ENCODE measurements at places on chromosomes 6 and 20. TPM values are rescaled to one million over a fixed set of nuclear protein-coding genes. Genes with fewer than 3 reads are reported as not detected.

GRCh38 chr6:98653179-98653578 is 181.2 kb upstream of the POU3F2 start:
- DNase-seq: no peak

The IDH3B gene
- total RNA-seq: 211 TPM

The ZSCAN23 gene
- total RNA-seq: 1.5 TPM

GRCh38 chr20:50226093-50226974 is 35.7 kb downstream of the CEBPB start:
- DNase-seq: no peak

DNA sequence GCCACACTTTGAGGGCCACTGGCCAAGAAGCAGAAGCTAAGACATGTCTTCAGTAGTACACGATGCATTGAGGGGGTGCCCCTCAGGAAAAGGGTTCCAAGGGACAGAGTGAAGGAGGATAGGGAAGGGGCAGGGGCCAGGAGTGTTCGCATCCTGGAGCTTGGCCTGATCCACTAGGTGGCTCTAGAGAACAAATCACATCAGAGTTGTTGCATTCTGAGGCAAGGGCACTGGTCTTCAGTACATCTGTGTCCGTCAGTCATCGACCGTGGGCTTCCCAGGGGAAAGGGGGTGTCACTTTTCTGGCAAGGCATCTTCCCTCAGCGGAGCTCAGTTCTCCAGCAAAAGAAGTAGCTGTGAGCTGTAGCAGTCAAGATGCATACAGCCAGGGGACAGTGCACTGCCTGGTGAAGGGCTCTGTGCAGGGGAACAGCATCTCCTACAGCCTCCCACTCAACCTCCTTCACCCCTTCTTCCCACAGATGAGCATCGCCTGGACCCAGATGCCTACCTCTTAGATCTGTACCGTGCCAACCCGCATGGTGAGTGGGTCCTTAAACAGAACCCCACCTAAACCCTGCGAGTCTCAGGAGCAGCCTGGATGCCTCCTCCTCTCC is 47.8 kb downstream of the ARHGAP40 start:
- no peak for DNase-seq

GRCh38 chr6:118528129-118528528 is 20.0 kb upstream of the PLN start:
- DNase-seq: no peak
